ENCODE measurements at places on chromosomes 11 and 22. TPM values are rescaled to one million over a fixed set of nuclear protein-coding genes. Genes with fewer than 3 reads are reported as not detected.

The CD3E gene
- total RNA-seq, result 0.85 TPM

The POU2AF1 gene
- 0.27 TPM for total RNA-seq

The ZP1 gene
- not detected for total RNA-seq

The RCOR2 gene
- 92.0 TPM for total RNA-seq

The DEPDC7 gene
- total RNA-seq, result 4.7 TPM

The APOBEC3B gene
- 4.0 TPM for total RNA-seq

The MS4A14 gene
- total RNA-seq, result 0.07 TPM

The ZBTB16 gene
- 0.34 TPM for total RNA-seq

The PRODH gene
- 42.6 TPM for total RNA-seq

The MAJIN gene
- total RNA-seq, result not detected

The MOGAT2 gene
- total RNA-seq, result 0.11 TPM

The LRRC74B gene
- total RNA-seq, result not detected

The ATP5MG gene
- 251 TPM for total RNA-seq

The ROBO3 gene
- total RNA-seq, result 21.3 TPM

The MRPL17 gene
- 70.1 TPM for total RNA-seq

The RASSF10 gene
- total RNA-seq, result 2.6 TPM

The CECR2 gene
- 110 TPM for total RNA-seq

The SLC15A3 gene
- 12.1 TPM for total RNA-seq

The RAC2 gene
- 4.9 TPM for total RNA-seq

The C11orf97 gene
- not detected for total RNA-seq

The SCGB1A1 gene
- 1.6 TPM for total RNA-seq

The RELA gene
- 26.3 TPM for total RNA-seq

The CDC42BPG gene
- 21.6 TPM for total RNA-seq

All from WTC11 (cell line).